Stimulated activated CD4-positive, alpha-beta T cell treated with anti-CD3 and anti-CD28 coated beads, TNF-alpha, amount 100 ng/mL, for 48 hours (primary cell): ENCODE measurements at places on chromosomes 11 and 22.
A peak's percentile ranks its signal among the peaks of the same experiment; 100 is the strongest.

- DNase-seq = peak; percentile 57
Observed at GRCh38 chr11:107858217-107859070, at the start of gene SLC35F2. SLC35F2 (minus strand) TSS chr11:107858787; CDS start chr11:107858767, 20 bp downstream.

DNA sequence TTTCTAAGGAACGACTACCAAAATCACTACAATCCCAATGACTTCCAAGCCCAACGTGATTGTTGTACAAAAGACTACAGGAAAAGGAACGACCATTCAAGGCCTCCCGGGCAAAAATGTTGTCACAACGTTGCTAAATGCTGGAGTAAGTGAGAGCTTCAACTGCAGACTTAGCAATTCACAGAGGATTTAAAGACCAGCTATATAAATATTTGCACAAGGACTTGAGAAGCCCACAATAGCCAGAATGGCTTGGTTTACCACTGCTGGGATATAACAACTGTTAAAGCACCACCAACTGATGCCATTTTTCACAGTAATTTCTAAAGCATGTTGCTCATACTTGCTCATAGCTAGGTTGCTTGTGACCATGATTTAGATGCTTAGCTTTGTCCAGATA, 78.3 kb downstream of the EMSY start:
- DNase-seq = no peak

DNA sequence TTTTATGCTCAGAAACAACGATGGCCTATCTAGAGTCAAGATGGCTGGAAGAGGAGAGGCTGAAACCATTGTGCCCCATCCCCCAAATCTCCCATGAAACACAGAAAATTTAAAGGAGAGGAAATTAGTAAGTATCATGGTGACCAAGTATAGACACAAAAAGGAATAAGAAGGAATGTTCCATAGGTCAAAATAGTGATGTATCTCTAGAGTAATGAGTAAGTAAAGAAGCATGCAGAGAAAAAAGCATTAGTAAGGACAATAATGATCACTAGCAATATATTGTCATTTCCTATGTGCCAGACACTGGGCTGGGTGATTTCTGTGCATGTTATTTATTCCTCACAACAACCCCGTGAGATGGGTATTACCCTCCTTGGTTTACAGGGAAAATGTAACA, 2.6 kb upstream of the SLC22A24 start:
- no peak for DNase-seq

- no peak for DNase-seq
Observed at GRCh38 chr11:19660076-19660475, 52.6 kb upstream of the NAV2 start.

GRCh38 chr22:46256358-46256958, 6.4 kb upstream of the CDPF1 start:
- DNase-seq = no peak

GRCh38 chr11:69386594-69387408, 92.8 kb downstream of the MYEOV start:
- DNase-seq = no peak

- no peak for DNase-seq
Observed at GRCh38 chr22:49303061-49303735, 524.5 kb downstream of the BRD1 start.

- DNase-seq = no peak
Observed at GRCh38 chr11:3712274-3712673, 41.1 kb upstream of the CHRNA10 start.

DNA sequence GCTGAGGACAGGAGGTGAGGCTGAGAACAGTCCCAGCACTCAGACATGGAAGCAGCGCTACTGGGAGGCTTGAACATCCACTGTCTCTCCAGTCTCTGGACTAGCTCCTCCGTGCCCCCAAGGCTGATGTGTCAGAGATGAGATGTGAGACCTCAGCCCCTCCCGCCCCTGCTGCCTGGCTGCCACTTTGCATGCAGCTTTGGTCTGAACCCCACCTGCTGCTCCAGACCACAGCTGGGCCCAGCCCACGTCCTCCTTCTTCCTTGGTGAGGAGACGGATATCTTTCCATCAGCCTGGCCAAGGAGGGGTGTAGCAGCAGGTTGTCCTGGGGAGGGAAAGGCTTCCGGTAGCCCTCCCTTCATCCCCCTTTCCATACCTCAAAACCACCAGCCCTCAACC, 148.0 kb upstream of the B3GAT1 start:
- DNase-seq = no peak

DNA sequence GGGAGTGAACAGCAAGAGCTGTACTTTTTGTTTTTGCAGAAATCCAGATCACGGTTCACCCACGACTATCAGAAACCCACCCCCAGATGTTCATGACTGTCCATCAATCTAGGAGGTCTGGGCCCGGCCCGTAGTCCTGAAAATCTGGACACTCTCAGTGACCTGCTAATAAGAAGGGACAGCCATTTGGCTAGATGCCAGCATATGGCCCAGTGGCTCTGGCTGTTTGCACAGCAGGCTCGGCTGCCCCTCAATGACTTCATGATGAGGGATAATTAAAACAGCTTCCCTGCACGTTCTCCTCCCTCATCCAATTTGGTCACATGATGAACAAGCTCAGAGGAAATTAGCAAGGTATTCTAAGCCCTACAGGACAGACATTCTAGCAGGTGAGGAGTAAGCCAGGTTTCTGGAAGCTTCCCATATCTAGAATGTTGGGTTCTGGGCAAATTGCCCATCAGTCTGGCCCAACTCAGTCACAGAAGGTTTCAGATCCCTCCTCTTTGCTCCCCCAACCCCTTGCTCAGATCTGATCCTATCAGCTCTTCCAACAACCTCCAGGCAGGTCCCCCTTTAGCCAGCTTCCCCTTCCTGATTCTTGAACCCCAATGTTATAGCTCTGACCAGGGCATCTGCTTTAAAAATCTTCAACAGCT, 397.3 kb downstream of the SHANK2 start:
- no peak for DNase-seq

DNA sequence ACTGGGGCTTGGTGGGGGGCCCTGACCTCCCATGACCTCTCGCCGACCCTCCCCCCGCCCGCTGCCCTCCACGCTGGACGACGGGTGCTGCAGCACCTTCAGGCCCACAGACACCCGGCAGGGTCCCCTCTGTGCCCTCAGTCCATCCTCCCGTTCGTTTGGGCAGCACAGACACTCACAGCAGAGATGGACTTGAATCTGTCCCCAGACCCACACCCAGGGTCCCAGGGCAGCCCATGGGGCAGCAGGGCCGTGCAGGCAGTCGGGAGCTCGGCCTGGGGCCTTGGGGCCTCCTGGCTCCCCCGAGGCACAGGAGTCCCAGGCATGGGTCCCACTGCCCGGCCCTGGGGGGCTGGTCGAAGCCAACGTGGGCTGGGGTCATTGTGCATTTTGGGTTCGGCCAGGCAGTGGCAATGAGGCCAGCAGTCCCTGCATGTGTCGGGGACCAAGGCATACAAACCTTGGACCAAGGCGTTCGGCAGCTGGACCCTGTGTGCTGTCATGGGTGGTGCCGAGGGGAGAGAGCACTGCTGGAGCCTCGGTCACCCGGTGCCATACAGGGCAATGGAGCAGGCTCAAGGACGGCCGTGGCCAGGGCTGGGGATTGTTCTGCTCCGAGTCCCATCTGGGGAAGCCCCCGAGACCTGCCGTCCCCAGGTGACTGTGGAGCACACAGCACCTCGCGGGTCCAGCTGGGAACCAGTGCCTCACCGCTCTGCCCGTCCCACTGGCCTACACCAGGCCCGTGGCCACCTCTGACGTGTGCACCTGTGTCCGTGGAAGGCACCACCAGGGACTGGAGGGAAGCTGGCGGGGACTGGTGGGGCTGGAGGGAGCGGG, 19.3 kb upstream of the BRSK2 start:
- no peak for DNase-seq

GRCh38 chr11:70118642-70119041, 40.5 kb downstream of the ANO1 start:
- DNase-seq = no peak

GRCh38 chr11:96230686-96231085, 112.3 kb downstream of the MAML2 start:
- DNase-seq = no peak

DNA sequence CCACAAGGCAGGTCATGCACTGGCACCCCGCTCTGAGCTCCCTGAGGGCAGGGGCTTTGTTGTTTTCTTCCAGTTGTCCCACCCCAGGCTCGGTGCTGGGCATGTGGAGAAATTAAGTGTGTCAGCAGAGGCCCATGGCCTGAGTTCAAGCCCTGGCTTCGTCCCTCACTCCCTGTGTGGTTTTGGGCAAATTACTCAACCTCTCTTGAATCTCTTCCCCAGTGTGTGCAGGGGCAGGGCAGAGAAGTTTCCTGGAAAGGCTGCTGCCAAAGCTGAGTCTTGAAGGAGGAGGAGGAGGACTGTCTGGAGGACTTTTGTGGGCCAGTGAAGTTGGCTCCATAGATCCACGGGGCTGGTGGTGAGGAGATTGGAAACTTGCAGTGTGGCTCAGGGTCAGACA, 138.1 kb upstream of the E2F8 start:
- DNase-seq = no peak

- DNase-seq = no peak
Observed at GRCh38 chr11:15526859-15527450, 412.2 kb downstream of the INSC start.

DNA sequence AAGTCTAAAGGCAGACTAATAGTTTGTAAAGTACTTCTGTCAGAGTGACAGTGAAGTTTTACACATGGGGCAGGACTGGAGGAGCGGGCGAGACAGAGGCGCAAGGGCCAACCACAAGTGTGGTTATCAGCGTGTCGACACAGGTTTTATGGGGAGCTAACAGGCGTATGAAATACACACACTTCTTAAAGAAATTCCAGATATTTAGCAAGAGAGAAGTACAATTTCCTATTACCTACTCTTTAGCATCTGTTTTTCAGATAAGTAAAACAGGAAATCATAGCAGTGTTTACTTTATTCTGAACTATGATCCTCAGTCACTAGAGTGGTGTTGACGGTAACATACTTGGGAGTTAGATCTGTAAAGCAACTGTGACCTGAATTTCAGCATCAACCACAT, 22.5 kb downstream of the VSIG10L2 start:
- DNase-seq = no peak

- DNase-seq = no peak
Observed at GRCh38 chr22:48889887-48890692, 937.6 kb downstream of the BRD1 start.

DNA sequence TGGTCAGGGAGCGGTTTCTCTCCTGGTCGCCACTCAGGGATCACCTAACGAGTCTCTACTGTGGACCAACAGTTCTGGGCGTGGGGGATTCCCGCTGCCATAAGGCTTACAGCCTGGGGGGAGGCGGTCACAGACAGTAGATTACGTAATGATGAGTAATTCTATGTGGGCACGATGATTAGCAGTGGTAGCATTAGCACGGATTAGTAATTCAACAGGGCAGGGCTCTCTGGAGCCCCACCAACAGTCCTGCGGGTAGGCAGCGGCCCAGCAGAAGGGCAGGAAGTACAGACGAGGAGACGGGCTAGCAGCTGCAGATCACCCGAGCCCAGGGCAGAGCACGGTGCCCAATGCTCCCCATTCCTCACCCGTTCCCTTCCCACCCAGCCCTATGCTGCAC, 3.6 kb downstream of the SHISAL1 start:
- DNase-seq = no peak

- DNase-seq = no peak
Observed at GRCh38 chr11:86582898-86583297, 89.5 kb downstream of the ME3 start.

DNA sequence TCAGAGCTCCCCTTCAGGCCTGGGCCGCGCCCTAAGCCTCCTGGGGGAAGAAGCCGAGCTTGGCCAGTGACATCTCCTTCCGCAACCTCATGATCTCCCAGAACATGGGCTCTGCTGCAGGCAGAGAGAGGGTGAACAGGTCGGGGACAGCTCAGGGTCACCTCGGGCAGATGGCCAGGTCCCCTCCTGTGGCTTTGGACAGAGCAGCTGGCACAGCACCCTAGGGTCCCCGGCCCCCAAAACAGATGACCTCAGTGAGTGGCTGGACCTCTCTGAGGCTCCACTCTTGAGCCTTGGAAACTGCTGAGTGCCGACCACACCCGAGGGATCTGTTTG, 6.9 kb upstream of the FADS3 start:
- no peak for DNase-seq

DNA sequence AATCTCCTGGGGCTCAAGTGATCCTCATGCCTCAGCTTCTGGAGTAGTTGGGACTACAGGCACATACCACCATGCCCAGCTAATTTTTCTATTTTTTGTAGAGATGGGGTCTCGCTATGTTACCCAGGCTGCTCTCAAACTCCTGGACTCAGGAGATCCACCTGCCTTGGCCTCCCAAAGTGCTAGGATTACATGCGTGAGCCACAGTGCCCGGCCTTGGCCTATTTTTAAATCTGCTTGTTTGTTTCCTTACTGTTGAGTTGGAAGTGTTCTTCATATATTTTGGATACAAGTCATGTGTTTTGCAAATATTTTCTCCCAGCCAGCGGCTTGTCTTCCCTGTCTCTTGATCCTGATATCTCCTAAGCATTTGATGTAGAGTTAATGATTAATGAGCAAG, 5.0 kb downstream of the PARVB start:
- DNase-seq = no peak

- DNase-seq = no peak
Observed at GRCh38 chr11:3148255-3148989, 16.7 kb downstream of the OSBPL5 start.

DNA sequence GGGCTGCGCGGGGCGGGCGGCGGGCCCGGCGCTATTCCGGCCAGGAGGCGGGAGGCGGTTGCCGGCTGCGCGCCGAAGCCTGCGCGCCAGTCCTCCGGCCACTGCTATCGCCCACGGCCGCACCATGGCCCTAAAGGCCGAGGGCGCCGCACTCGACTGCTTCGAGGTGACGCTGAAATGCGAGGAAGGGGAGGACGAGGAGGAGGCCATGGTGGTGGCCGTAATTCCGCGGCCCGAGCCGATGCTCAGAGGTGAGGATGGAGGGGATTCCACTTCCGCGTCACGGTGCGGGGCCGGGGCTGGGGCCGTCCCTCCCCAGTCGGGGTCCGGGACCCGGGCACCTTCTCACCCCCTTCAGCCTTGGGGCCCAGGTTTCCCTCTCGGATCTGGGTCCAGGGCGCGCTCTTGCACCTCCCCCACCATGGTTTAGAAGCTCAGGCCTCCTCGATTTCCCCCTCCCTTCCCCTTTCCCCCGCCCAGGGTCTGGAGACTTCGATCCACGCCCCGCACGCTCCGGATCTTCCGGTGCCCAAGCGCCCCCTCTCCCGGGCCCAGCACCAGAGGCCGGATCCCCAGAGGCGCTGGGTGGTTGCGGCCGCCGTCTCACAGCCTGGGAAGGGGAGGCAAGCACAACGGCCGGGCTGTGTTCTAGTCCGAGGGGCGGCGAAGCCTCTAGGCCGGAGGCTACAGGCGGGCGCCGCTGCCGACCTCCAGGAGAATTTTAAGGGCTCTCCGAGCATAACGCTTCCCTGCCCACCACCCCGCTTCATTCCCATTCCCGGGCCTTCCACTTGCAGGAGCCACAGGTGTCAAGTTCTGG, 517 bp downstream of the SPINDOC start:
- peak; percentile 22 for DNase-seq

DNA sequence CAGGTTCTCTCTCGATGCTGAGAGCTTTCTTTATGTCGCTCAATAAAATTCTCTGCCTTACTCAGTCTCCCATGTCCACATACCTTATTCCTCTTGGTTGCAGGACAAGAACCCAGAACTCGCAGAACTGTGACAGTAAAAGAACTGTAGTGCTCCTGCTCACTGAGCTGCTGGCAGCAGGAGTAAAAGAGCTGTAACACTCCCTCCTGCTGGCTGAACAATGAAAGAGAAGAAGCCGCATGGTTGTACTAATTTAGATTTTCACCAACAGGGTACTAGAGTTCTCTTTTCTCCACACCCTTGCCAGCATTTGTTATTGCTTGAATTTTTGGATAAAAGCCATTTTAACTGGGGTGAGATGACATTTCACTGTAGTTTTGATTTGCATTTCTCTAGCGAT, 433.2 kb downstream of the GUCY1A2 start:
- DNase-seq = no peak
